ENCODE measurements at places on chromosomes 3 and 15.

DNA sequence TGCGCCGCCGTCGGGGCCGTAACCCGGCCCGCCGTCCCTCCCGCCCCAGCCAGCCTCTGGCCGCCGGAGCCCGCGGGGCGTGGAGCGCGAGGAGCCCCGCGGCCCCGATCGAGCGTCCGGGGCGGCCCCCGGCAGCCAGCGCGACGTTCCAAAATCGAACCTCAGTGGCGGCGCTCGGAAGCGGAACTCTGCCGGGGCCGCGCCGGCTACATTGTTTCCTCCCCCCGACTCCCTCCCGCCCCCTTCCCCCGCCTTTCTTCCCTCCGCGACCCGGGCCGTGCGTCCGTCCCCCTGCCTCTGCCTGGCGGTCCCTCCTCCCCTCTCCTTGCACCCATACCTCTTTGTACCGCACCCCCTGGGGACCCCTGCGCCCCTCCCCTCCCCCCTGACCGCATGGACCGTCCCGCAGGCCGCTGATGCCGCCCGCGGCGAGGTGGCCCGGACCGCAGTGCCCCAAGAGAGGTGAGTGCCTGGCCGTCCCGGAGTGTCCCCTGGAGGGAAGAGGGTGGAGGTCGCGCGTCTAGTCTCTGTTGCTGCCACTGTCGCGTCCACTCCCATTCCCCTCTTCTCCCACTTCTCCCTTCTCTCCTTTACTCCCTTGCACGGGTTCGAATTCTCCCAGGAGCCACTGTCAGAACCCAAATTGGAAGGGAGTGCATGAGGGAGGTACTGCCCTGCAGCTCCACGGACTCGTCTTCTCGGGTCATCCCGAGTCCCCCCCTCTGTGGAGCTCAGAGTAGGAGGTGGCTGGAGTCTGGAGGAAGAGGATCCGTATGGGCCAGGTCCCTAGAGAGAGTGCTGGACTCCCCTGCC, 585 bp downstream of the CSK start:
- no peak for DNase-seq

GRCh38 chr3:39139442-39139841, 13.9 kb downstream of the CSRNP1 start:
- no peak for DNase-seq

GRCh38 chr15:77466521-77466920, 45.8 kb downstream of the HMG20A start:
- no peak for DNase-seq

DNA sequence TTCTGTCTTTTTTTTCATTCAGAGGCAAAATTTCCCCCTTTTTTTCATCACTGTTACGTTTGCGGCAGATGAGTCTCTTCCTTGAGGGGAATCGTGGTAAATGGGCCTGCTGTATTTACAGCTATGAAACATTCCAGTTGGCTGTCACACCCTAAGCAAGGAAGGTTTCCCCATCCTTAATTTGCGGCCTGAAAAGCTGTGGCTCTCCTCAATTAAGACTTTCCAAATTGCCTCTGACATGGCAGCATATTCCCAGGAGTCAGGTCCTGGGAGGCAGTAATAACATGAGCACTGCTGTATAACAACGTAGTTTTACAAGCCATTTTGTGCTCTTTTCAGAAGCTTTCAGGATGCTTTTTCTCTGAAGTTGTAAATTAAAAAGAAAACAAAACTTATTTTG, 420.9 kb downstream of the LPP start:
- no peak for DNase-seq

GRCh38 chr3:8851703-8852102, 82.3 kb upstream of the OXTR start:
- no peak for DNase-seq

- no peak for DNase-seq
Observed at GRCh38 chr3:64174328-64174727, 50.9 kb downstream of the PRICKLE2 start.

- DNase-seq = no peak
Observed at GRCh38 chr15:65363306-65363705, 14.5 kb downstream of the IGDCC3 start.

- no peak for DNase-seq
Observed at GRCh38 chr3:112365636-112366035, 32.7 kb downstream of the CD200 start.

DNA sequence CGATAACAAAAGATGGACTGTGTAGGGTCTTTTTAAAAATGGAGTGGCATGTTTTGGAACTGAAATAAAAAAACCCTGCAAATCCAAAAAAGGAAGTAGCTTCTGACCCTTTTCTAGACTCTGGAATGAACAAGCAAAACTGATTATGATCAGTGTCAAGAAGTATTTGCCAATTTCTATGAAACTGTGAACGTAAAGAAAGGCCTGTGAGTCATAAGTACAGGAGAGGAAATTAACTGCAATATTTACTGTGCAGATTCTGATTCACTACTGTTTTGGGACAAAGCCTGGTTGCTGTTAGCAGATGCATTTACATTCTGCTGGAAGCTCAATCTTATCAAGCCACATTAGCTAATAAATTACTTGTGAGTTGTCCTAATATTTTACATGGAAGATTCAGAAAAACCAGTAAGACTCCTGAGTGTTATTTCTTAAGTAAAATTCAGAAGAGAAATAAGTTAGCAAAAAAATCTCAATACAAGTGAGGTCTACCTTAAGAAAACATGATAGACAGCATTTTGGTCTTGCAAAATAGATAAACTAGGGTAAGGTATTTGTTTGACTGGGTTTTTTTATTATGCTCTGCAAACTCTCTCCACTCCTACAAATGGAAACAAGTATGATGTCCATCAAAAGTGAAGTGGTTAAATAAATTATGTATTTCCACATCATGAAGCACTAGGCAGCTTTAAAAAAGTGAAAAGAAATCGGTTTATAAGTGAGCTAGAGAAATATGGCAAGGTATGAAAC, 90.2 kb upstream of the LMOD3 start:
- DNase-seq = no peak

DNA sequence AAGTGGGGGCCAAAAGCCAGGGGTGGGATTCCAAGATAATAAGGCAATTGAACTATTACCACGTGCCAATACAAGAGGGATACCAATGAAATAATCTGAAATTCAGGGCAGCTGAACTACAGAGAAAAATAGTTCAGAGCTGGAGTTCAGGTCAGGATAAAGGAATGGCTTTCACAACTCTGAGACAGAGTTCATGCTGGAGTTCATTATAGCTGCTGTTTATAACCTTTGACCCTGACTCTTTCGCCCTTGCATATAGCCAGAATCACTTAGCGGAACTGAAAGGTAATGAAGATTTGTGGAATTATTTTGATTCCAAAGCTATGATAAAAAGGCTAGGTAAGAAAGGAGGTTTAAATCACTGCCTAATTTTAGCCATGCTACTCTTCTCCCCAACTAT, 55.5 kb upstream of the LRRN1 start:
- DNase-seq = no peak

DNA sequence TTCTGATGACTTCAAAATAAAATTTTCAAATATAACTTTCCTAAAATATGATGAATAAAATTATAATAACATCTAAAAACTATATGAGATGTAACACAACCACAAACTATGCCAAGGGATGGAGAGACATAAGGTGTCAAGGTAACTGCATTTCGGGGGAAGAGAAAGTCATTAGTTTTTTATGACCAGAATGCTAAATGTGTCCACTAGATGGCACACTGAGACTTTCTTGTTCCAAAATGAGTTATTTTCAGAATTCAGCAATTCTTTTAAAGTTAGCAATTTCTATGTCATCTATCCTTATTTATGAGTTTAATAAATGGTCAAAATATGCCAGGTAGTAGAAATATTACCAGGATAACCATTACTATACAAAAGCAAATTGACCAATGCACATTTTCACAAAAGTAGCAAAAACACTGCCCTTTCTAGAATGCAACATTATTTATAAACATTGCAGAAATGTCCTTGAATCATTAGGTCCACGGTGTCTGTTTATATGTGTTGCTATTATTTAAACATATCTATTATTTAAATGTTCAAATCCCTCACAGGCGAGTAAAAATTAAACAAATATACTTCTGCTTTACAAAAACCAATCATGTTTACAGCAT, 374.2 kb downstream of the PLCL2 start:
- DNase-seq = no peak

- DNase-seq = no peak
Observed at GRCh38 chr3:38827791-38828190, 11.8 kb upstream of the SCN10A start.

DNA sequence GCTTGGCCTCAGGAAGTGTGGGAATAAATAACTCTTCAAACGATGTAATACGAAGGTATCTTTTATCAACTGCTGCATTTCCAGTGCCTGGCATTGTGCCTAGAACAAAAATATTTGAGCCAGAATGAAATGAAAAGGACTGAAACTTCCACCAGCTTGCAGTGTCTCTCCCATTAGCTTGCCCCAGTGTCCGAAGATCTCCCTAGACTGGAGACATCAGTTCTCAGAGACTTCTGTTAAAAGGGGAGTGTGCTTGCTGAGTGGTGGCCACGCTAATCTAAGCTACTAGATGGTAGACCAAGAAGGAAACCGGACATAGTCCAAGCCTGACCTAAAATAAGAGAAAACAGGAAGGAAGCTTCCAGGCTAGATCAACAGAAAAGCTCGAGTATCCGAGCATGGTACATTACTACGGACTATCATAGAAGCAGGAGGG, 28.6 kb downstream of the KCNAB1 start:
- DNase-seq = no peak

DNA sequence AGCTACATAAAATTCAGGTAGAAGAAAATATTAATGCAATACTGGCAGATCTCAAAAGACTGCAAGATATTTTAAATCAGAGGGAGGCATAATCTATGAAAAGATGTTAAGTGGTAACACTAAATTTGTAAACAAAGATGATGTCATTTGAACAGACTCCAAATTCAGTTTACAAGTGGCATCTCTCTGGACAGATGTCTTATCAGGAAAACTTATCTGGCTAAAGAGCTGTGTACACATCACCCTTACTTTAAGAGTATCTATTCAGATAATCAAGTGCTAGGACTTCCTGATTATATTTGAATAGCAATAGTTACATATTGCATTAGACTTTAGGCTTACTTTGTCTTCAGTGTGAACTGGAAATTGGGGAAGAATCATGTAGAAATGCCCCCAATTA, 231.5 kb downstream of the WDR72 start:
- no peak for DNase-seq

- no peak for DNase-seq
Observed at GRCh38 chr15:95368191-95368590, 962.3 kb upstream of the NR2F2 start.

DNA sequence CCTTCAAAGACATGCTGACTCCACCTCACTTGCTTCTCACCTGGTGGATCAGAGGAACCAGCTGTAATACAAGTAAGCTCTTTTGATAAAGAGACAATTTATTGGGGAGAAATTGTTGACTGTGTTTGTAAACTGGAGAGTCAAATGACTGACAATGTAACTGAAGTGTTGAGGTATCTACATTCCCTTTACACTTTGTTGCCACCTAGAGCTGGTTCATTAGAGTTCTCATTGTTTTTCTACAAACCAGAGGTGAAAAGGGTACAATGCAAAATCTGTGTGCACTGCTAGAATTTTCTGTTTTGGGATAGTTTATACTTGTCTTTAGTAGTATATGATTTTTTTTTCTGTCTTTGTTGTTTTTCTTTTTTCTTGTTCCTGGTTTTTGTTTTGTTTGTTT, 8.7 kb upstream of the LRRC58 start:
- DNase-seq = no peak

GRCh38 chr3:128310286-128311058, 156.2 kb downstream of the DNAJB8 start:
- DNase-seq = no peak

- no peak for DNase-seq
Observed at GRCh38 chr3:177615015-177615414, 417.7 kb upstream of the TBL1XR1 start.

- no peak for DNase-seq
Observed at GRCh38 chr3:53707222-53707621, 139.0 kb downstream of the CHDH start.

- no peak for DNase-seq
Observed at GRCh38 chr15:80568298-80568697, 126.8 kb upstream of the ABHD17C start.

GRCh38 chr15:89985111-89985510, 16.0 kb upstream of the ZNF710 start:
- no peak for DNase-seq

DNA sequence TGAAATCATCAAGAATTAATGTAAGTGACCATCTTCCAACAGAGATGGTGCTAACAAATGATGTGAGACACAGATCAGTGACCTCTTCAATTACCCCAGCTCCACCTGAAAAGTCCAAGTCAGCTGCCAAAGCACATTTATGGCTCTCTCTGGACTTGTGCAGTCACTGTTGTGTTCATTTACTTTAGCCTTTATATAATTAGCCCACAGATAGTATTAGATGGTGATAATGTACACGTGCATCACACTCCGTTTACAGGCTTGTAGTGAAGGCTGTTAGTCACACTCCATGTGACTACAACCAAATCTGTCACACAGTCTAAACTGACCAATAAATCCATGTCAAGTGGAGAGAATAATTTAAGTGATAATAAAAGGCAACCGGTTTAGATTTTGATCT, 331.5 kb upstream of the IL12A start:
- DNase-seq = no peak

DNA sequence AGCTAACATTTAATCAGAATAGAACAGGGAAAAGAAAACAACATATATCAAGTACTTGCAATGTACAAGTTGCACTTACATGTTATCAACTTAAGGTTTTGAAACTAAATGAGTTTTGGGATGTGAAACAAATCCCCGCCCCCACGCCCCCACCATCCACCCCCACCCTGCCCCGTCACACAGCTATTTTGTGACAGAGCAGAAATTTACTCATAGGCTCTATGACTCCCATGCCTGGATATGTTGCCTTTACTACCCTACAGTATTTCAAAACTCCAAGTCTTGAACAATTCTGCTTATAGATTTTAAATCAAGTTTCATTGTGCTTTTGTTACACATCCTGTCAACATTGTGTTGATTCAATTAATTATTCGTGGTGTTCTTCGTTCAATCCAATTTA, 18.1 kb upstream of the IL1RAP start:
- no peak for DNase-seq

DNA sequence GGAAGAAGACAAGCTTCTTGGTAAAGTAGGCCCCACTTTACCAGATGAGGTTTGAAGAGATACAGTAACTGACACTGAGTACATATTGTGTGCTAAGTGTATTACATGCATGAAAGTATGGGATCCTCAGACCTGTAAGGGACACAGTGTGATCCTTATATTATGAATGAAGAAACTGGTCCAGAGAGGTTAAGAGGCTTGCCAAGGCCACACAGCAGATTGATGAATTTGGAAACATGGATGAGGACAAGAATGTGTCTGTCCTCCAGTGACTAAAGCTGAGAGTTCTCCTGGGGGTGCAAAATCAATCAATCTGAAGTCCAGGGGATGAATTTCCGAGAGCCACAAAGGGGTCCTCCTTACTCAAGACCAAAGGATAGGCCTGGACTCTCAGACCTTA, 31.4 kb upstream of the MRPS22 start:
- no peak for DNase-seq
